ENCODE measurements at places on chromosomes 11 and 22.

- no peak for DNase-seq
Observed at GRCh38 chr22:36918586-36919284, 5.3 kb downstream of the CSF2RB start.

GRCh38 chr11:113317339-113317738 lies 3.0 kb downstream of the TTC12 start:
- no peak for DNase-seq

- DNase-seq = no peak
Observed at GRCh38 chr11:111521135-111521534, 6.6 kb downstream of the HOATZ start.

DNA sequence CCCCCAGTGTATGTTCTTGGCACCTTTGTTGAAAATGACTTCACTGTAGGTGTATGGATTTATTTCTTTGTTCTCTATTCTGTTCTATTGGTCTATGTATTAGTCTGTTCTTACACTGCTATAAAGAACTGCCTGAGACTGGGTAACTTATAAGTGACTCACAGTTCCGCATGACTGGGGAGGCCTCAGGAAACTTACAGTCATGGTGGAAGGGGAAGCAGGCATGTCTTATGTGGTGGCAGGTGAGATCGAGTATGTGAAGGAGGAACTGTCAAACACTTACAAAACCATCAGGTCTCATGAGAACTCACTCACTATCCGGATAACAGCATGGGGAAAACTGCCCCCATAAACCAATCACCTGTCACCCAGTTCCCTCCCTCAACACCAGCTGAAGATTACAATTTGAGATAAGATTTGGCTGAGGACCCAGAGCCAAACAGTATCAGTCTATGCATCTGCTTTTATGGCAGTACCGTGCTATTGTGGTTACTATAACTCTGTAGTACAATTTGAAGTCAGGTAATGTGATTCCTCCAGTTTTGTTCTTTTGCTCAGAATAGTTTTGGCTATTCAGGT lies 836.2 kb downstream of the DLG2 start:
- DNase-seq = no peak

GRCh38 chr11:115656669-115657068 lies 152.5 kb upstream of the CADM1 start:
- no peak for DNase-seq

- no peak for DNase-seq
Observed at GRCh38 chr11:27058456-27058855, 17.8 kb downstream of the BBOX1 start.

GRCh38 chr11:67632982-67633755 lies 3.4 kb upstream of the NUDT8 start:
- DNase-seq = no peak

DNA sequence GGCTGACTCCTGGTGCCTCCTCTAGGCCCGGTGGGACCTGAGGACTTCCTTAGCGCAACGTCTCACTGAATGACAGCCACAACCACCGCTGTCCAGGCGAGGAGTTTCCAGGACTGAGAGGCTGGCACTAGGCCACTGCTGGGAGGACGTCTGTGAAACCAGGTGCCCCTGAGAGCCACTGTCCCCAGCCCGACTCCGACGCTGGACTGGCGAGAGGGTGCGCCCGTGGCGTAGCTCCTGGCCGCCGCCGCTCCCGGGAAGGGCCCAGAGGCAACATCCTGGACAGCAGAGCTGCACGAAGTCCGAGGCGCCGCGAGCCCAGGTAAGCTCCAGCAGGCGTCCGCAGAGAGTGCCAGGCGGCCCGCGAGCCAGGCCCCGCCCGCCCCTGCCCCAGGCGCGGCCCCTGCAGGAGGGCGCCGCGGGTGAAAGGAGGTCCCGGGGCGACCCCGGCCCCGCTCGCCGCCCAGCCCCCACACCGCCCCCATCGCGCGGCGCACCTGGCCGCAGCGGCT lies 525 bp downstream of the DGCR2 start:
- peak; percentile 37 for DNase-seq

DNA sequence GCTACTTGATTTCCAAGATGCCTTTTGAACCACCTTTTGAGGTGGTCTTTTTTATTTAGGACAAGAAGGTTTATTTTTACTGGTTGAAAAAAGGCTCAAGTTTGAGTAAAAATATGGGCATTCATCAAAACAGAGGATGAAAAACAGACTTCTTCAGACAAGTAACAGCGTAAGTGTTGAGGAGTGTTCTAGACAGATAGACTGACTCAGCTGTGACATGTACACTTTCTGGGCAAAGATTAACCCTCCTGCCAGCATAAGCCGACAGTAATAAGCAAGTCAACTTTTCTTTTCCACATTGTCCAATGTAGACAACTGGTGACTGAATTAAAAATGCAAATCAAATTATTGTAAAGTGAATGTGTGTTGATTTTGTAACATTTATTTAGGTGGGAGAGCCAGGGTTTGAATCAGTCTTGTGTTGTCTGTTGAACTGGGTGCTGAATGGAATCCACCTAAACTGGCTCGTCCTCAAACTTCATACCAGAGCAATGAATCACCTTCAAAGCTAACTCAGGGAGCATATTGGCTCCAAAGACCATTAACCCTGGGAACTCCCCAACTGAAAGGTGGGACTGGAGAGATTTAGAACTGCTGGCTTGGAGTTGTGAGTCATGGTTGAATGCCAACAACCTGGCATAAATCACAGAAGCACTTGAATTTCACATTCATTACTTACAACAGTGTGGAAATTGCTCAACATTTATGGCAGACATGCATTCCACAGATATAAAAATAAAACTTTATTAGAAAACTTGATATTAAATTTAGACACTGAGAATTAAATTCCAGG lies 377.0 kb downstream of the ETS1 start:
- DNase-seq = no peak

- DNase-seq = no peak
Observed at GRCh38 chr22:49689255-49689770, 138.4 kb downstream of the BRD1 start.
